ENCODE measurements at places on chromosomes 5 and 9. TPM values are rescaled to one million over a fixed set of nuclear protein-coding genes. Genes with fewer than 3 reads are reported as not detected.

The GABRA1 gene
- not detected for total RNA-seq

The ZNF618 gene
- total RNA-seq, result 6.7 TPM

The SLC4A9 gene
- total RNA-seq, result not detected

The PMPCA gene
- 33.1 TPM for total RNA-seq

The DNM1 gene
- total RNA-seq, result 0.43 TPM

All from dermis lymphatic vessel endothelial cell (primary cell).